CD4-positive, alpha-beta T cell (primary cell): ENCODE measurements at places on chromosomes 1 and 21.

DNA sequence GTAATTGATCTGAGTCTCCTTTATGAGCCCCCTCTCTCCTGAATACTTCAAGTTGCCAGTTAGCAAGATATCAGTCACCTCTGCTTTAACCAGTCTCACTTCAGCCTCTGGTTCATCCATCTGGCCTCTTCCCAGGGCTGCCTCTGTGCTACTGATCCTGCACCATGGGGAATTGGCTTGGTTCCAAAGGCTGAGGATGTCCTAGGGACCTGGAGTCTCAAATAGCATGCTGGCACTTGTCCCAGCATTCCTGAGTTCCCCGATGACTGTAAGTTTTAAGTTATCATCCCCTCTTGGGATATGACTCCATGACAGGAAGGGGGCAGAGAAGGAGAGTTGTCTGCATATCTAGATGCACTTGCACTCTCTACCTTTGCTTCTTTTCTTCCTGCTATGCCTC is 252.0 kb downstream of the PTBP2 start:
- no peak for DNase-seq

- no peak for DNase-seq
These were observed 146.0 kb upstream of the COL6A1 start for GRCh38 chr21:45835301-45836267.

DNA sequence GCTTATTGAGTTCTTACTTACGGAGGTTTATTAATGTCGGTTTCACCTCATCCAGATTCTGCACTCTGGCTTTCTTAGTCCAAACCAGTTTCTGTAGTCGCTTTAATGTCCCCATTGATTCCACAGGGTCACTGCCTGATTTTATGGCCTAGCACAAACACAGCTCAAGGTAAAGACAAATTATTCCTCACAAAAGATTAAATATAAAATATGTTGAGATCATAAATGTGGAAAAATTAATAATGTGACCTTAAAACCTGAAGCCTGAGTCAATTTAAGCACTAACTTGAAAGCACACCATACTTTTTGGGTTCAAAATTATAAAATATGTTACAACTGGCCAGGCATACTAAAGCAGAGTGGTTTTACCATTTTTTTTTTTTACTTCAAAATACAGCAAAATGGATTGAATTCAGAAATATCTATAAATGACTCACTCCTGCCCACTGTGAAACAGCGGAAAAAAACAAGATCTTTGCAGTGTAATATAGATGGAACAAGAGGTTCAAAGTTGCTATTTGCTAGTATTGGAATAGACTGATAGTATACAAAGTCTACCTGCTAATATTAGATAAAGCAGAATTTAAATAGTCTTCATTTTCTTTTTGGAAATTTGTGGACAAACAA is 37.6 kb upstream of the SAMSN1 start:
- DNase-seq = no peak

GRCh38 chr1:152932170-152932811 is 14.7 kb upstream of the SPRR5 start:
- DNase-seq = no peak

- no peak for DNase-seq
These were observed 104.6 kb upstream of the SPATA6 start for GRCh38 chr1:48576565-48576964.

GRCh38 chr1:205743977-205744376 is 6.0 kb downstream of the NUCKS1 start:
- DNase-seq = no peak

GRCh38 chr1:18572022-18572880 is 58.4 kb upstream of the PAX7 start:
- DNase-seq = no peak

- no peak for DNase-seq
These were observed 22.6 kb upstream of the NRDC start for GRCh38 chr1:51901151-51901550.

- DNase-seq = no peak
These were observed 510.3 kb upstream of the TMPRSS15 start for GRCh38 chr21:18913914-18914313.
